ENCODE measurements at places on chromosomes 1 and 21.
A peak's percentile ranks its signal among the peaks of the same experiment; 100 is the strongest.

DNA sequence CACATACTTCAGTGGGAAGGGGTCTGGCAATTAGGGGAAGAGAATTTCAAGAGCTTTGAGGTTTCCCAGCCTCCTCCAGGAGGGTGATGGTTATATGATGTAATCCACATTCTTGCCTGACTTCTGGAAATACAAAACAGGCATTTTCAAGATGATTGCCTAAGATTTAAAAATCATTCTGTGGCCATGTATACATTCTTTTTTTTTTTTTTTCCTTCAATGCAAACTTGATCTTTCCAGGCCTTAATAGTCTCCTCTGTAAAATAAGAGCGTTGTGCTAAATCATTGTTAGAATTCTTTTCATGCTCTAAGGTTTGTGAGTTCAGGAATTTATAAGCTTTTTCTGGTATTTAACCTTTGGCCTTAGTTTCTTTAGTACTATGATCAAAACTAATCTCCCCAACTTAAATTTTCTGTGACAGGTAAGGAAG is 192.3 kb upstream of the HMCN1 start:
- DNase-seq: no peak

DNA sequence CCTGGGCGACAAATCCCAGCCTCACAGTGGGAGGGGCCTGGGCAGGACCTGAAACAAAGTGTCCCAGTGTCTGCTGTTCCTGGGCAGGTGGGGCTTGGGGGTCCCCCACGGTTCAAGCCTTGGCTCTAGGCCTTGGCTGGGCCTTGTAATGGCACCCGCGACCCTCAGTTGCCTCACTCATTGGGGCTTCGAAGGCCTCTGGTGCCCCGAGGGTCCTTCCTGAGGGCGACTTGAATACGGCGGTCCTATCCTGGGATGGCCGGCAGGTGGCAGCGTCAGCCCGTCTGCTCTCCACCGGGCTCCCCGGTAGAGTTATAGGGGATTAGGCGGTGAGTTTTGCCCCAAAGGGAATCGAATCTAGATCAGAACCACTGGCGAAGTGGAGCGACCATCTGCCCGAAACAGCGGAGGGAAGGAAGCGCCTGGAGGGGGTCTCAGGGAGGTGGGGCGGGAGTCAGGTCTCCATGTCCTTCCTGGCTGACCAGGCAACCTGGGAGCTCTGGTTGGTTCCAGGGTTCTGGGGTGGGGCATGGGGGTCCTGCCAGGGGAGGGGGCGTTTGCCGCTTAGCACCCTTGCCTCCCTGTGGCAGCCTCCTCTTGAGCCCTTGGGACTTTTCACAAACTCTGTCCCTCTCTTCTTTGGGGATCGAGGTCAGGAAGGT is 2.1 kb upstream of the PEX10 start:
- DNase-seq: peak; percentile 62

- no peak for DNase-seq
These were observed 62.5 kb upstream of the DNAH14 start for GRCh38 chr1:224866940-224867339.

GRCh38 chr1:167695147-167695546 is 26.6 kb upstream of the MPZL1 start:
- no peak for DNase-seq

DNA sequence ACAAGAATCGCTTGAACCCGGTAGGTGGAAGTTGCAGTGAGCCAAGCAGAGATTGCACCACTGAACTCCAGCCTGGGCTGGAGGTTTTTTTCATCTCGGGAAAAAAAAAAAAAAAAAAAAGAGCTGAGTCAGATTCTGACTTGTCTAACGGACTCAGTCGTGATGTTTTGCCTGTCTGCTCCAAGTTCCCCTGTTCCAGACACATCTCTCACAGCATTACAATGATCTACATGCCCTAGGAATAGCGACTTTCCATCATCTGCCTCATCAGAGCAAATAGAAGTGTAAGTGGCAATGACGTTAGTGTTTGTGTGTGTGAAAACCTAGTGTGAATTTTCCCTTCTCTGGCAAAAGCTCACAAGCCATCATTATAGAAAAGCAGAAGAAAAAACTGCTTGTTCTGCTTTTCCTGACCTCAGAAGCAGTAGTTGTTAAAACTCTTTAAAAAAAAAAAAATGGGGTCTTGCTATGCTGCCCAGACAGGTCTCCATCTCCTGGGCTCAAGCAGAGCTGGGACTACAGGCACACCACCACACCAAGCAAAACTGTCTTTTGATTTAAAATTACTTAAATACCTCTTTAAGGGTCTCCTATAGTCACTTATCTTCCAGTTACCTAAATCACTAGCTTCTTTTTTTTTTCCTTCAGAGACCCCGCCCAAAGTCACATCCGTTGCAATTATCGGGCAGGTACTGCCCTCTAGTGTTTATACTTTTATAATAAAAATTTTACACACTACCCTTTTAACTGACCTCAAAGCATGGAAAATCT is 37.3 kb downstream of the PLEKHO1 start:
- DNase-seq: peak; percentile 46

DNA sequence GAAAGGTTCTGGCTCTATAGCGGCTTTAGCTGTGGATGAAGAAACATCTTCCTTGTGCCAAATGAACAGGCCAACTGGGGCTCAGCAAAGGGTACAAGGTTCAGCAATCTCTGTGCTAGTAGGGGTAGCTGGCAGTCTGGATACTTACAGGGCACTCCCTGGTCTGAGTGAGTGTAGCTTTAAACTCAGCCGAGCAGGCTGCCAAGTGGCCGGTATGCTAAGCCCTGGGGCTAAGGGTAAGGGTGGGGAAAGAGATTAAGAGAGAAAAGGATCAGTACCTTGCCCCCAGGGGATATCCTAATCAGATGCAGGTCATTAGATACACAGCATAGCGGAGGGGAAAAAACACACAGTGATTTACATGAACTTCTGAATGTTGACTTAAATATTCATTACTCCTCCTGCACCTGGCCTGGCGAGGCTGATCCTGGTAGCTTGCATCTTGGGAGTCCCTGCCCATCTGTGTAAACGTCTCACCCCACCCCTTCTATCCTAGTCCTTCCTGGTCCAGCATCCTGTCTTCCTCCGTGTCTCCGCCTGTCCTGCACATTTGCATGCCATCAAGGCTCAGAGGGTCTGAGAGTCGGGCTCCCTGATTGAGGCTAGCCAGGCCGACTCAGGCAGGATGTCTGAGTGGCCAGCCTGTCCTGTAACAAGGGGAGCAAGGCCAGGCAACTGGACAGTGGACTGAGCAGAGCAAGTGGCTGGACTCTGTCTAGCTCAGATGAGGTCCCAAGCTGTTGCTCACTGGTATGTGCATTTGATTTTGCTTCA is 39.5 kb upstream of the CNTN2 start:
- DNase-seq: no peak

DNA sequence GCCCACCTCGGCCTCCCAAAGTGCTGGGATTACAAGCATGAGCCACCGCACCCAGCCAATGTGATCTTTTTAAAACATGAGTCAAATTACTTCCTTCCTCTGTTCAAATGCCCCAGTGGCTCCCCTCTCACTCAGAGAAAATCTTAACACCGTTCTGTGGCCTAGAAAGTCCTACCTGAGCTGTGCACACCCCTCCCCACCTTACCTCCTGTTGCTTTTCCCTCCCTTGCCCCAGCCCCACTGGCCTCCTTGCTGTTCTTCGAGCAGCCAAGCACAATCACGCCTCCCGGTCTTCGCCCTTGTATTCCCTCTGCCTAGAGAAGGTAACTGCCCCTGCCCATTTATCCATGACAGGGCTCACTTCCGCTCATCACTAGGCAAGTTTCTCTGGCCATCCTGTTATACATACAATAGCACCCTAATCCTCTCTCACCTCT is 62.6 kb upstream of the RPL11 start:
- no peak for DNase-seq

DNA sequence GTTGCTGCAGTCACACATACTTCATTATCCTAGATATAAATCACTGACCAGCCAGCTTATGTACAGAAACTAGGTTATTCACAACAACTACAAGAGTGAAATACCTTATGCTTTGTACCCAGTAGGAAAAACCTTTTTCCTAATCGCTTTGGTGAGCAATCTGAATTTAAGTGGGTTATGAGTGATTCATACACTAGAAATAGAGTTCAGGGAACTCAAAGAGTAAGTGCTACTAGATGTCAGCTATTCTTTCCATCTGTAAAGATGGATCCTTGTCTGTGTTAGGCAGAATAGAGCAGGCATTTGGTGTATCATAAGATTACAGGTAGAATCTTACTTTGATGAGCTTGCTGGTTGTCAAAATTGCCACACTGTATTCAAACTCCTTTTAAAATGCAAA is 101.9 kb downstream of the ZNF644 start:
- no peak for DNase-seq

GRCh38 chr21:44326716-44327602 is 12.2 kb downstream of the CFAP410 start:
- DNase-seq: no peak

DNA sequence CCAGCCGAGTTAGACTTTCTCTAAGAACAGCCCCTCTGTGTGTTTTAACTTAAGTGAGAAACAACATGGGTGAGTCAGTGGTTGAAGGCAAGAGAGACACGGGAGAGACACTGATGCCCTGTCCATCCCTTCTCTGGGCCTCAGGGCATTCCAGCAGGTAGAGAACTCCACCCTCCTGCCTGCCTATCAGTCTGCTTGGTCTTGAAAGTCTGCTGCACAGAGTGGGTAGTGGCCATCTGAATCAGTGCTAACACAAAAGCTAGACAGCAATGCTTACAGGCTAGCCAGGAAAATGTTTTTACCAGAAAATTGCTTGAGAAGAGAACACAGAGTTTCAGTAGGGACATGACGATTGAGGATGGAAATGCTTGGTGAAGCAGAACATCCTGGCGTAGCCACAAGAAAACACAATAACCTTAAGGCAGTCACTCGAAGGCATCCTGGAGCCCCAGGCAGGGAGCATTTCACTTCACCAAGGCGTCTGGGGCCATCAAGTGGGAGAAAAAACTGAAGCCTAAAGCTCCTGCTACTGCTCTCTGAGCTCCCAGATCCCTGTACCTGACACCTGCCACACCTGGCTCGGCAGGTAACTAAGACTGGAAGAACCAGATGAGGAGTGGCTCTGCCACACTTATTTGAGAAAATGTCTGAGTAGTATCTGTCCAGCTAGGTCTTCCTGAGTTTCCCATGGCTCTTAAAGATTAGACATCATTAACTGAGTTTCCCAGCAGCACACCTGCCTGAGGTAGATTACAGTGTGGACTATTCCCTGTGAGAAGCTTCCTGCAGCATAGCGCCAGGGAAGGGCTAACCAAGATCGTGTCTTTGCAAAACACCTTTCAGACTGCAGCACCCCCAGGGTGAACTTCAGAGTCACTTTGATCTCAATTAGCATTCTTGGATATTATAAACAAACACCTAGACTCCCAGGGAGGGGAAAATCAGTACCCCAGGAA is 18.1 kb upstream of the LBR start:
- no peak for DNase-seq

DNA sequence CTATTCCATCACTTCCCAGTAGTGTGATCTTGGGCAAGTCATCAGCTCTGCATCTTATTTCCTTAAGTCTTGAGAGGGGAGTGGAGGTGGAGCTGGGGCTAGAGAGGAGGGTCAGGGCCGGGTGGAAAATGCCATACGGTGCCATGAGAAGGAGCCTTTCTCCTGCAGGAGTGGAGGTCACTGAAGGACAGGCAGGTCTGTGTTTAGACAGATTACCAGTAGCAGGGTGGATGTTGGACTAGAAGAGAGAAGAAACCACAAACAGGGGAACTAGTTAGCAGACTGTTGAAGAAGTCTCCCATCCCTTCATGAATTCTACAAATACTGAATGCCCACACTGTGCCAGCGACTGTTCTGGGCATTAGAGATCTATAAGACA is 13.9 kb upstream of the CPT2 start:
- no peak for DNase-seq

DNA sequence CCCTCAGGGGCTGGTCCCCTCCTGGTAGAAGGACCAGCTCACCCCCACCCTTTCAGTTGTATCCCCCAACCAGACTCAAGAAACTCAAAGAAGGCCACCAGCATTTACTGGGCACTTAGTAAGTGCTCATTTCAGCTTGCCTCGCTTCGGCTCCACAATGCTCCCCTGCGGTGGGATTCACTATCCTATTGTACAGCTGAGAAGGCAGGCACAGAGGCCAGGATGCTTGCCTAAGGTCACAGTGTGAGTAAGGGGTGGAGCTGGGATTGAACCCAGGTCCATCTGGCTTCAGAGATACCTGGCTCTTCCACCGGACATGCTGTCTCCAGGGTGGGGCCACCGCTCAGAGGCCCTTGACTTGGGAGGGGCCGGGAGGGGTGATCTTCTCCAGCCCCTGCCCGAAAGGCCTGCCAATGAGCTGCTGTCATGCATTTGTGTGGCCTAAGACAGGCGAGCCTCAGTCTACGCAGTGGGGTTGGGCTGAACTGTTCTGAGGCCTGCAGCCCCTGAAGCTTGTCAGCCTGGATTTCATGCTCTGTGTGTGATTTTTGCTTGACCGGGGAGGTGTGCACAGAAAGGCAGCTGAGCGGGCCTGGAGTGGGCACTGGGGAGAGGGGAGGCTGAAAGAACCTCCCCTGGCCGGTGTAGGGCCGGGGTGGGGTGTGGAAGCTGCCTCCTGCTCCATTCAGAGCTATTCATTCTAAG is 48.1 kb downstream of the DMRTB1 start:
- no peak for DNase-seq

GRCh38 chr1:46030876-46031660 is 101.4 kb downstream of the PIK3R3 start:
- no peak for DNase-seq

- DNase-seq: peak; percentile 50
These were observed 86.3 kb downstream of the ACBD6 start for GRCh38 chr1:180415985-180416633.

DNA sequence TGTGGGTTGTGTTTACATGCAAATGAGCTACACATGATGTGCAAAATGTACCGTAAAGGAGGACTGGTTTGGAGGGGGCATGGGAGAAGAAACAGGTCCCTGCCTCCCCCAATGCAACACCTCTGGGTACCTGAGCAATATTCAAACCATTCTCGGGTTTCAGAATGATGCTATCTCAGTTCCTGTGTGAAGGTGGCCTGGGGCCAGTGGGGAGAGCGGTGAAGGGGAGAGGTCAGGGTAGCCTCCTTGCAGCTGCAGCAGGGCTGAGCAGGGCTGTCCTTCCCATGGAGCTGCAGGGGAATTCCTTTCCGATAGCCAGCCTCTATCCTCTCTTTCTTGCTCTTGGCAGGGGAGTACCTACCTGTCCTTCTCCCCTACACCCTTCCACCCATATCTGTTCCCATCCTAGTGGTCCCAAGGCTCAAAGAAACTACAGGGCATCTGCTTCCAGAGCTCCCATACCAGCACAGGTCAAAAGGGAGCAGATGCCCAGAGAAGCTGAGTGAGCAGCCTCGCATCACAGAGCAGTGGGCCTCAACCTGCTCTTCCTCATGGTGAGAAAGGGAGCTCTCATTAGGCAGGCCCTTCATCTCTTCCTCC is 11.9 kb downstream of the MEF2D start:
- DNase-seq: no peak

- no peak for DNase-seq
These were observed 113.4 kb upstream of the HOOK1 start for GRCh38 chr1:59701376-59701775.

DNA sequence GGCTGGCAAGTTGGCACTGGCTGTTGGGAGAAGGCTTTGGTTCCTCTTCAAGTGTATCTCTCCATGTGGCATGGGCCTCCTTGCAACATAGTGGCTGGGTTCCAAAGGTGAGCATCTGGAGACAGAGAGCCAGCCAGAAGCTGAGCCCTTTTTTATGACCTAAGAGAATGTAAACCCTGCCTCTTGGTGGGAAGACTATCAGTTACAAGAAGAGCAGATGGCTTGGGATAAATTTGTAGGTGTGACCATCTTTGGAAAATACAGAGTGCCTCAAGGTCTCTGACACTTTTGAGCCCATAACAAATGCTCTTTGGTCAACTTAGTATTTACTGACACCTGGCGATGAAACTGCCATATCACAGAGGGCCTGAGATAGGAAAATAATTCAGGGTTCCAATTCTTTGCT is 31.4 kb upstream of the PRELP start:
- no peak for DNase-seq

- no peak for DNase-seq
These were observed 55.5 kb downstream of the OLFML3 start for GRCh38 chr1:114034567-114035303.
